ENCODE measurements at places on chromosomes 16 and 17. TPM values are rescaled to one million over a fixed set of nuclear protein-coding genes. Genes with fewer than 3 reads are reported as not detected.

Gene CEP112
- 4.3 TPM for total RNA-seq

DNA sequence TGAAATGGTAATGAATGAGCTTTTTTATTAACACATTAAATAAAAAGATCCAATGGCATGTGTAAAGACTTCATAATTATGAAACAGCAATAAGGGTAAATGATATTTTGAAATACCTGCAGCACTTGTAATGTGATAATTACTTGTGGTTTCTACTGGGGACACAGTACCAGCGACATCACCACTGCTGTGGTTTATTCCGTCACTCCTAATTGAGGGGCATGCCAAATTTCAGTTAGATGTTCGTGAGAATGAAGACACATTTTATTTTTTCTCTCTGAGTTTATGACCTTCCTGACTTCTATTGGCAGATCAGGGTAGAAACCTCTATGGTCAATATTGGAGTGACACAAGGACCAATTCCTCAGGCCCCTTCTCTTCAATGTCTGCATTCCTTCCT, 131.9 kb upstream of the XYLT1 start:
- H3K27ac ChIP-seq = no peak overlapping the region
- H3K4me3 ChIP-seq = no peak overlapping the region
- H3K4me1 ChIP-seq = no peaks in the 10 kb centered on the region
- no peaks in the 10 kb centered on the region for H3K27me3 ChIP-seq

Gene CD300E
- total RNA-seq = 0.07 TPM

GRCh38 chr16:11291091-11291703, 10.1 kb upstream of the PRM1 start:
- no peaks in the 10 kb centered on the region for H3K4me1 ChIP-seq
- DNase-seq = no peak
- no peak overlapping the region for H3K27ac ChIP-seq
- H3K27me3 ChIP-seq = no peaks in the 10 kb centered on the region

- no peaks in the 10 kb centered on the region for H3K4me1 ChIP-seq
- H3K27ac ChIP-seq = no peak overlapping the region
- H3K27me3 ChIP-seq = no peaks in the 10 kb centered on the region
- no peak overlapping the region for H3K4me3 ChIP-seq
Measured at GRCh38 chr16:75476817-75477216, 12.3 kb upstream of the TMEM170A start.

GRCh38 chr16:13056607-13057006, 155.2 kb downstream of the SHISA9 start:
- no peak for DNase-seq
- H3K4me1 ChIP-seq = no peaks in the 10 kb centered on the region
- H3K4me3 ChIP-seq = no peak overlapping the region
- H3K36me3 ChIP-seq = no peaks in the 10 kb centered on the region
- no peak overlapping the region for H3K27ac ChIP-seq
